Activated CD4-positive, alpha-beta T cell treated with anti-CD3 and anti-CD28 coated beads, Interleukin-2, amount 10 ng/mL, durations not matched to agents 24 days and 14 days (primary cell): ENCODE measurements at places on chromosomes 12 and 14.

GRCh38 chr14:62185078-62185477 is 422.9 kb downstream of the SNAPC1 start:
- no peaks in the 10 kb centered on the region for H3K4me1 ChIP-seq
- H3K4me3 ChIP-seq: no peak overlapping the region
- H3K27ac ChIP-seq: no peak overlapping the region
- peaks cover 4% of the 10 kb centered on the region for H3K27me3 ChIP-seq

GRCh38 chr12:69948851-69949250 is 123.8 kb downstream of the MYRFL start:
- H3K36me3 ChIP-seq: no peaks in the 10 kb centered on the region
- H3K4me3 ChIP-seq: no peak overlapping the region
- H3K4me1 ChIP-seq: no peaks in the 10 kb centered on the region
- no peak overlapping the region for H3K27ac ChIP-seq

- H3K4me1 ChIP-seq: no peaks in the 10 kb centered on the region
- no peaks in the 10 kb centered on the region for H3K36me3 ChIP-seq
- H3K27ac ChIP-seq: no peak overlapping the region
- DNase-seq: no peak
- no peak overlapping the region for H3K4me3 ChIP-seq
Measured at GRCh38 chr12:21925296-21925913, 15.8 kb downstream of the ABCC9 start.

GRCh38 chr12:93762912-93763553 is 85.9 kb downstream of the CRADD start:
- H3K4me1 ChIP-seq: peaks cover 35% of the 10 kb centered on the region
- H3K4me3 ChIP-seq: no peak overlapping the region
- no peak for DNase-seq
- H3K27me3 ChIP-seq: no peaks in the 10 kb centered on the region

DNA sequence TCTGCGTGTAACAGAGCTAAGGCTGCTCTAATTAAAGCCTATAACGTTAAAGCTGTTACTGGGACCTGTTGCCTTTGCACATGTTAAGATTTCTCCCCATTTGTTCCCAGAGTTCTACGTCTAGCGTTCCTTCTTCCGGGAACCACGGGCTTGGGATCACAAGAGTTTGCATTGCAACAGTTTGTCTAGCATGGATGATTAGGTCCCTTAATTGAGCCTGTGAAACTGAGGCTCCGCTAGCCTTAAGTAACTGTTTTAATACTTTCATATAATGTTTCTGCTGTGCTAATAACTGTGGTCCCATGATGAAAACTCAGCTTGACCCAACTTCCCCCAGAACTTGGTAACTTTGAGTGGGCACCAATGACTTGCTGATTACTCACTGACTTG is 16.7 kb upstream of the LYZ start:
- H3K4me1 ChIP-seq: peaks cover 20% of the 10 kb centered on the region
- H3K27ac ChIP-seq: peak overlapping the region; percentile 88
- H3K4me3 ChIP-seq: peak overlapping the region; percentile 73
- H3K36me3 ChIP-seq: no peaks in the 10 kb centered on the region

GRCh38 chr12:47082796-47083621 is 3.2 kb upstream of the AMIGO2 start:
- no peaks in the 10 kb centered on the region for H3K27me3 ChIP-seq
- H3K27ac ChIP-seq: peak overlapping the region; percentile 7
- peaks cover 65% of the 10 kb centered on the region for H3K4me1 ChIP-seq
- H3K36me3 ChIP-seq: peaks cover 23% of the 10 kb centered on the region

- peaks cover 30% of the 10 kb centered on the region for H3K27me3 ChIP-seq
- H3K4me3 ChIP-seq: no peak overlapping the region
- H3K4me1 ChIP-seq: no peaks in the 10 kb centered on the region
- DNase-seq: no peak
Measured at GRCh38 chr14:70043001-70043400, 145.8 kb downstream of the SLC8A3 start.

DNA sequence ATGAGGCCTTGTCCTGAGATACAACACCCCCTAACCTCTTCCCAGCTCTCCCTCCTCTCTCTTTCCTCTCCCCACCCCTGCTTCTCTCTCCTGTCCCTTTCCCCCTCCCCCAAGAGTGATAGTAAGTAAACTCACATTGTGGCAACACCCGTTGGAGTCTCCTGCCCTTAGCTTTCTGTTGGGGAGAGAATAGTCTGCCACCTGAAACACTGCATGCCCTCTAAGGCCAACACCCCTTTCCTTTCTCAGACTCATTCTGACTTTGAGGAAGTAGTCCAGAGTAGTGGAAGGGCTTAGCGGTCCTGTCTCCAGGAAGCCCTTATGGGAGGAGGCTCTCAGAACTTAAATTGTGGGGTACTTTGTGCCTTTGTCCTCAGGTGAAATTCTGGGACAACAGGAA is 95.2 kb downstream of the PRKCH start:
- DNase-seq: peak; percentile 70
- peak overlapping the region; percentile 75 for H3K27ac ChIP-seq
- H3K36me3 ChIP-seq: peaks cover 13% of the 10 kb centered on the region
- H3K27me3 ChIP-seq: no peaks in the 10 kb centered on the region

- H3K27me3 ChIP-seq: no peaks in the 10 kb centered on the region
- H3K27ac ChIP-seq: no peak overlapping the region
- H3K36me3 ChIP-seq: no peaks in the 10 kb centered on the region
- no peak for DNase-seq
- no peak overlapping the region for H3K4me3 ChIP-seq
Measured at GRCh38 chr12:100959481-100959880, 164.9 kb downstream of the ANO4 start.
